ENCODE measurements at places on chromosomes 16 and 17. TPM values are rescaled to one million over a fixed set of nuclear protein-coding genes. Genes with fewer than 3 reads are reported as not detected.
A peak's percentile ranks its signal among the peaks of the same experiment; 100 is the strongest.

- DNase-seq = no peak
Observed at GRCh38 chr16:4744555-4745273, 10.4 kb downstream of the DNAAF8 start.

GRCh38 chr16:89007371-89008249, 30.6 kb upstream of the CBFA2T3 start:
- DNase-seq = no peak

DNA sequence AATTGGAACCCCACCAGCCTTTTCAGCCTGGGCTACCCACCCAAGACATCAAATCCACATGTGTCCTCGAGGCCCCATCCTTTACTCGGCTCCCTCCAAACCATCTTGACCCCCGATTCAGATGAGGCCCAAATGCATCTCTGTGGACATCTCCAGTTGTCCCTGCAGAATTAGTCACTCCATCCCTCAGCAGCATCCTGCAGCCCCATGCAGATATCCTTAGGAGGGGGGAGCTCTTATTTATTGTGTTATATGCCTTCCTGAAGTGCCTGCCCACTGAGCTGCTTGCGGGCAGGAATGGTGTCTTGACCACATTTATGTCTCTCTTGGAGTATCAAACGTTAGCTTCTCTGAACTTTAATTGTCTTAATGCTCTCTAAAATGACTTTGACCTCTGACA, 15.6 kb downstream of the CDK5RAP3 start:
- DNase-seq = no peak

GRCh38 chr16:75322740-75323139, 71.3 kb upstream of the BCAR1 start:
- no peak for DNase-seq

DNA sequence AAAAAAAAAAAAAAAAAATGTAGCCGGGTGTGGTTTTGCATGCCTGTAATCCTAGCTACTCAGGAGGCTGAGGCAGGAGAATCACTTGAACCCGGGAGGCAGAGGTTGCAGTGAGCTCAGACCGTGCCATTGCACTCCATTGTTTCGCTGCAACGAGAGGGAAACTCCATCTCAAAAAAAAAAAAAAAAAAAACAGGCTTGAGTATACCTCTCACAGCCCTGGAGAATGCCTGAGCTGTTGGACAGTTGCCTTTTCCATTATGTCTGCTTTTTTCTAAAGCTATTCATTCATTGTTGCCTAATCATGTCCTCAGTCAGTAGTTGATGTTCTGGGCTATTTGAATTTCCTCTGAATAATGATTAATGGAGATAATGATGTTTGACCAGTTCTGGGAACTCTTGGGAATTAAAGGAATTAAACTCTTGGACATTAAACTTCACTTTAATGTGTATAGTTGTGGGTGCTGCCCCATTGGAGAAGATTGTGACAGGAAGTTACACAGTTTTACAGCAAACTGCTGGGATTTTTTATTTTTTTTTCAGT, 11.8 kb downstream of the HMOX2 start:
- no peak for DNase-seq

DNA sequence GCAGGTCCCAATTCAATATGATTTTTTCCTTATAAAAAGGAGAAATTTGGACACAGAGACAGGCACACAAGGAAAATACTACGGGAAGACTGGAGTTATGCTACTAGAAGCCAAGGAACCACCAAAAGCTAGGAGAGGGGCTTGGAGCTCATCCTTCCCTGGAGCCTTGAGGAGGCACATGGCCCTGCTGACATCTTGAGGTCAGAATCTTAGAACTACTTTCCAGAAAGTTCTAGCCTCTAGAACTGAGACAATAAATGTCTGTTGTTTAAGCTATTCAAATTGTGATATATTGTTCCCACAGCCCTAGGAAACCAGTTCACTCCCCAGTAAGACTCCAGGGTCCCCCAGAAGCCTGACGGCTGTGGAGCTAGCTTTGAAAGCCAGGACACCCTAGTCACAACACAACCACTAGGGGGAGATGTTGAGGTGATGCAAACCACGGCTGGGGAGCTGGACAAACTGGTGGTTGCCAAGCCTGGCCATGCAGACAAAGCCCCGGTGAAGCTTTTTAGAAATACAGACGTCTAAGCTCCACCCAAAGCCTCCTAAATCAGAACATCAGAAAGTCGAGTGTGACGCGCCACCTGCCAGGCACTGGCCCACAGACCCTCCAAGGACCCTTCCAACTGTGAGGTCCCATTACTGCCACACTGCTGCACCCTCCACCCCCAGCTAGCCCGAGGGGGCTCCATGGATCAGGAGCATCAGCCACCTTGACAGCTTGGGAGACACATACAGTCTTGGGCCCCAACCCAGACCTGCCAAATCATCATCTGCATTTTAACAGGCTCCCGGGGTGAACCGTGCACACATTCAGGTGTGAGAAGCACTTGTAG, 106.4 kb downstream of the SLC39A11 start:
- peak; percentile 48 for DNase-seq

DNA sequence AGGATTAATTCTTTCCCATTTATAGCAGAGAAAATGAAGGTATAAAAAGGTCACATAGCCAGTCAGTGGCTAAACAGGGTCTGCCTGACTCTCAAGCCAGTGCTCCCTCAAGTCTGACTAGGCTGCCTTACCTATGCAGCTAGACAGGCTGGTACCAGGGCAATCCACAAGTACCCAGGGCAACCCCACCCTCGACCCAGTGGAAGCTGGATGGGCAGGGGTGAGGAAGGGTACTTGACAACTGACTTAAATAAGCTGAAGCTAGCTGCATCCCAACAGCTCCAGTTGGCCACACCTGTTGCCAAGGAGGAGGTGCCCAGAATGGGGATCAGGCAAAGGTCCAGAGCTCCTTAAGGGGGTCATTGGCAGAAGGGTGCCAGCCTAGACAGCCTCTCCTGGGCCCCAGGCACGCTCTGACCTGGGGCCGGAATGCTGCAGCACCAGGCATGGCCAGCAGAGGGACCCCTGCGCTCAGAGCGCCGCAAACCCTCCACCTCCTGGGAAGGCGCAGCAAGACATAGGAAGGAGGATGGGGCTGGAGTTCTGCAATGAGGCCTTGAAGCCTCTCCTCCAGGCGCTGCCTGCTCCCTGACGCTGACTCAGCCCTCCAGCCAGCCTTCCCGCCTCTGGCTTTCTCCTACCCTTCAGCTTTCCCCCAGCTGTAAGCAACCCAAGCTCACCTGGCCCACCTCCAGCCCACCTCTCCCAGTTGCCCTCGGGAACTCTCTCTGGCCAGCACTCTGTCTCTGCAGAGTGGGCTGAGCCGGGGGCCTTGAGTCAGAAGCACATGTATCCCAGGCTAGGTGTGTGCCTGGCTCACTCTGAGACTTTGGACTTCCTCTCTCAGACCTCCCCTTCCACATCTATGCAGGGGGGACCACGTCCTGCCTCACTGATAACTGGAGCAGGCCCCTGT, 28.8 kb downstream of the MPP2 start:
- peak; percentile 58 for DNase-seq

- peak; percentile 84 for DNase-seq
Observed at GRCh38 chr17:82241183-82241925, 12.5 kb downstream of the SLC16A3 start.

DNA sequence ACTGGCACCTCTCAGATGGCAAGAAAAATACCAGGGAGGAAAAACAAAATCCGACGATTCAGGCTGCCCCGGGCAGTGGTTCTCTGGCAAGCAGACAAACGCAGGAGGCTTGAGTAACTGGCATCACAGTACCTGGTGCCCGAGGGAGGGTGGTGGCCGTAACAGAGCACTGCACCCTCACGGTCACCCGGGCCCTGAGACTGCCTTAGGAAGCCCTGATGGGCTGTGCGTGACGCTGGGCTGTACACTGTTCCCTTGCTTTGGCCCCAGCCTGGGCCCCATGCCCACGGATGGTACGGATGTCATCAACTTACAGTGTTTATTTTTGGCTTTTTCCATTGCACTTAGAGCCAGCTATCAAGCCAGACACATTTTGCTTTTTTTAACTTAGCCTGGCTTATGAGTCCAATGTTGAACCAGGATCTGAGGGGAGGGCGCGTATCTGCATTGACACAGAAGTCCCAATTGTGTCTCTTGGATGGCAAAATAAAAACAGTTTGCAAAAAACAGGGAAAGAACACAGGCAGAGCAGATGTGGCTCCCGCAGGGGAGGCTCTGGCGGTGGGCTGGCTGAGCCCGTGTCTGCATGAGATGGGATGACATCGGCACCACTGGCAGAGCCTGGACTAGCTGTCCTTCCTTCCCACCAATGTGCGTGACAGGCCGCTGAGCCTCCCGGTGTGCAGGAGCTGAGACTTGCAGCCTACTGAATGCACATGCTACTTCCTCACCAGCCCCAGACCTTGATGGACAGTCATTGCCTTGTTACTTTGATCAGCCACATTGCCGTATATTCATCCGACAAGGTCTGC, 287.7 kb downstream of the FOXL1 start:
- peak; percentile 94 for DNase-seq

DNA sequence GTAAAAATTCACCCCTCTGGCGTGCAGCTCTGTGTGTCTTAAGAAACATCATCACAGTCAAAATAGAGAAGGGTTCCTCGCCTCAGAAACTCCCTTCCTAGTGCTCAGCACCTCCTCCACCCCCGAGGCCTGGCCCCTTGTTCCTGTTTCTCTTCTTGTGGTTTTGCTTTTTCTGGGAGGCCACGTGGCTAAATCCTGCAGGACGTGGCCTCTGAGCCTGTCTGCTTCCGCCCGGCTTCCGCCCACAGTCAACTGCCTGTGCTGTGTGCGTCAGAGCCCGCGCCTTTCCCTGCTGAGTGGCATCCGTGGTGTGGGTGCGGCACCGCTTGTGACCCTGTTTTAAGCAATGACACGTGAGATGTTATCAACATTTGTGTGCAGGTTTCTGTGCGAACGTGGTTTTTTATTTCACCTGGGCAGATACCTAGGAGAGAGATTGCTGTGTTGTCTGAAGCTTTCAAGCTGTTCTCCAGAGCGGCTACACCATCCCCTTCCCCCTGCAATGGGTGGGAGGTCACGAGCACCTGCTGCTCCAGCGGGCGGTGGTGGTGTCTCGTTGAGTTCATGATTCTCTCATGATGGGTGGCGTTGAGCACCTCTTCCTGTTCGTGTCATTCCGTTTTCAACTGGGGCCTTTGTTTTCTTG, 21.7 kb downstream of the ACSF3 start:
- peak; percentile 82 for DNase-seq

- DNase-seq = no peak
Observed at GRCh38 chr17:75646638-75646992, 13.4 kb downstream of the SMIM5 start.

- DNase-seq = no peak
Observed at GRCh38 chr17:39823407-39824054, 40.6 kb downstream of the IKZF3 start.

DNA sequence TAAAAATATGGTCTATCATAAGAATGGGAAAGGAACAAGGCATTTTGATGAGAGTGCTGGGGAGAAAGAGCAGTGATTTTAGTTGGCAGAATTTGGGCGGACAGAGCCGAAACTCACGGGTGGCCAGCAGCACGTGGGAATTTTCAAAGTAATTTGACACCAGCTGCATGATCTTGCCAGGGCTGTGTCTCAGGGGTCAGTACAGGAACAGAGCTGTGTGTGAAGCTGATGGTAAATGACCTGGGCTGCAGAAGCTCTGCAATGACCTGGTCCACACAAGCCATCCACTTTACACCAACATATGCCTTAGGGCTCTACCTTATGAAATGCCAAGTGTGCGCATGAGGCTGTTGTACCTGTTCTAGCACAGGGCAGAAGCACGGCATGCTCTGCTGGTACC, 112.0 kb downstream of the ZFHX3 start:
- no peak for DNase-seq

DNA sequence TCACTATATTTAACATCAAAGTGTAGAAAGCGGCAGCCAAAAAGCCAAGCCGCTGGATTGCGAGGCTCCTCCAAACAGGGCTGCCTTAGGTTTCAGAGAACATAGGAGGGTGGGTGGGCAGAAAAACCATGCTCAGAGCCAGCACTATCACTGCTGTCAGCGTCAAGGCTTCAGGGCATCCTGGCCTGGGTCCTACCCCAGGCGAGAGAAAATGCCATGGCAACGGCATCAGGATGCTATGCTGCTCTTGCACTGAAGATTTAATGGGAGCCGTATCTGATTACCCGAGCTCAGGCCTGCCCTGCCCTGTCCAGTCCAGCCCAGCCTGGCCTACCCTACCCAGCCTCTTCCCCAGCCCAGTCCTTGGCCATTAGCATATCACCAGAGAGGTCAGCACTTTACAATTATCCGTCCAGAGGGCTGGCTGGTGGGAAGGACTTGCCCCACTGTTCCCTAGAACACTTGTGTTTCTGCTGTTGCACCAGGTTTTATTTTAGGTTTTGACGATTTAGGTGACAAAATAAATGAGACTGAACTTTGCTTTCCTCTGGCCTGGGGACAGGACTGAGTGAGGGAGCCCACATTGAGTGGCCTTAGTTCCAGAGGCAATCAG, 61.1 kb downstream of the TOM1L2 start:
- no peak for DNase-seq

DNA sequence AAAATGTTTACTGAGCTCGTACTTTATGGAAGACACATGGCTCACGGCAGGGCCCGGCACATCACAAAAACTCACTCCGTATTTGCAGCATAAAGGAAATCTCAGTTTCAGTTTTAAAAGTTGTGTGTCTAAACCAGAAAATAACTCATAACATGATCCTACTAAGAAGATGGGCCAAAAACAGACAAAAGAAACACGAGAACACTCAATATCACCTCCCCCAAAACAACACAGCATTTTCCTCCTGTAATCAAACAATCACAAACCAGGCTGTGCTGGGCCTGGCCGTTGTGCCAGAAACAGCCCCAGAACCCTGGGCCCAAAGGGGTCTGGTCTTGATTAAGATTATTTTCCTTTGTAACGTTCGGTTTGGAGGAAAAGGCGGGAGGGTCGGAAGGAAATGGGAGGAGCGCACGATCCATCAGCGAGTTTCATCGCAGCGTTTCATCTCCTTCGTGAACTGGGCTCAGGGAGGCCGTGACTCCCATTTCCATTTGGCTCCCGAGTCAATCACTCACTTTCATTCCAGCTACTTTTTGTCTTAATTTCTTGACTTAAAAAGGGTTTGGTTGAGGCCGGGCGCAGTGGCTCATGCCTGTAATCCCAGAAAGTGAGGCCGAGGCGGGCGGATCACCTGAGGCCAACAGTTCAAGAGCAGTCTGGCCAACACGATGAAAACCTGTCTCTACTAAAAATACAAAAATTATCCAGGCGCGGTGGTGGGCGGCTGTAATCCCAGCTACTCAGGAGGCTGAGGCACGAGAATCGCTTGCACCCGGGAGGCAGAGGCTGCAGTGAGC, 61.4 kb downstream of the NXN start:
- DNase-seq = no peak

DNA sequence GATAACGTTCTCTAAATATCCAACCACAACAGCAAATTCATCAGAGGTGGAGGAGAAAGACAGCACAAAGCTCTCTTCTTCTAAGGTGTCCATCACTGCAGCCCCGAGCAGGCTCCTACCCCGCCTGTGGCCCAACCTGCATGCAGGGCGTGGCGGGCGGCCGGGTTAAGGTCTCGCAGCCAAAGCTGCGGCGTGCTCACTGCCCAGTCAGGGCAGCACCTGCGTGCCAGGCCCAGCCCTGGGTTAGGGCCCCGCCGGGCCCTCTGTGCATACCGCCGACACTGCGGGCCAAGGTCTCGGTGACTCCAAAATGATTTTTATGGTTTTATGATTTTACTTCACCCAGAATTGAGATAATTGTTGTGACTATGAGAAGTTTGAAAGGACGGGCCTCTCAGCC, 57.8 kb downstream of the FOXK2 start:
- no peak for DNase-seq

Gene CFAP119
- 2.1 TPM for polyA plus RNA-seq

Gene RAB11FIP4
- polyA plus RNA-seq = 1.5 TPM

Gene TP53TG3F
- polyA plus RNA-seq = not detected

Gene OR2C1
- polyA plus RNA-seq = not detected

Gene CTRL
- 0.90 TPM for polyA plus RNA-seq

Gene ZNF597
- 0.65 TPM for polyA plus RNA-seq

Gene TBX21
- polyA plus RNA-seq = 0.15 TPM

Gene KRT24
- polyA plus RNA-seq = not detected

Gene CACNG3
- polyA plus RNA-seq = not detected
